Stimulated activated CD4-positive, alpha-beta T cell treated with anti-CD3 and anti-CD28 coated beads, Interleukin-15, amount 100 ng/mL, for 24 hours (primary cell): ENCODE measurements at places on chromosomes 1 and 21.

- DNase-seq = no peak
Observed at GRCh38 chr1:31658721-31659120, 14.0 kb upstream of the PEF1 start.

DNA sequence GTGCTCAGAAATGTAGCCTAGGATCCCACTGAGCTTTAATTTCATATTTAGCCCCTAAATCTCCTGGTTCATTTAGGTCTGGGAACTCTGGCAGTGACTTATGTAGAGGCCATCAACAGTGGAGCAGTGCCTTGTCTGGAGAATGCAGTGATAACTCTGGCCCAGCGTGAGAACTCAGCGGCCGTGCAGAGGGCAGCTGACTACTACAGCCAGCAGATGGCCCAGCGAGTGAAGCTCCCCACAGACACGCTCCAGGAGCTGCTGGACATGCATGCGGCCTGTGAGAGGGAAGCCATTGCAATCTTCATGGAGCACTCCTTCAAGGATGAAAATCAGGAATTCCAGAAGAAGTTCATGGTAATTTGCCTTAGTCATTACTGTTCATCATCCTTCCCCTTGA, 17.8 kb downstream of the GBP6 start:
- DNase-seq = no peak

DNA sequence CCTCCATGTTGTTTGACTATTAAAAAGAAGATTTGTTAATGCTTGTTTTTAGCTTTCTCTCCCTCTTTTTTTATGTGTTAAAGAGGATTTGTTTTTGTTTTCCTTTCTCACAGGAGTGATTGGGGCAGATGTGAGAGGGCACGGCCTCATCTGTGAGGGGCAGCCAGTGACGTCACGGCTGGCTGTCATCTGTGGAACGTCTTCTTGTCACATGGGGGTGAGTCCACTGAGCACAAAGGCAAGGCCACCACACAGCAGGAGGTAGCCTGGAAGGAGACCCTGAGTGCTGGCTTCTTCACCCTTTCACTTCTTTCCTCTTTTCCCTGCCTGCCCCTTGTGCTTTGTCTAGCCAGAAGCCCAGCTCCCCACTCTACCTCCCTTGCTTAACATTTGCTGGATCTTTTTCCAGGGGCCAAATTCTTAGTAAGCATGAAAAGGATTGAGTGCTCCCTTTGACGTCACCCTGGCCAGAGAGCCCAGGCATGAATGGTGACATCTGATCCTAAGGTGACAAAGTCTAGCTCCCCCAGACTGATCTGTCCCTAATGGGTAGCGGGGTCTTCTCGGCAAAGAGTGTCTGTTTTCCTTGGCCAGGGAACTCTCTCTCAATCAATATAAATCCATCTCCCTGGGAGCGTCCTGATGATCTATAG, 257.2 kb downstream of the FGGY start:
- DNase-seq = no peak

DNA sequence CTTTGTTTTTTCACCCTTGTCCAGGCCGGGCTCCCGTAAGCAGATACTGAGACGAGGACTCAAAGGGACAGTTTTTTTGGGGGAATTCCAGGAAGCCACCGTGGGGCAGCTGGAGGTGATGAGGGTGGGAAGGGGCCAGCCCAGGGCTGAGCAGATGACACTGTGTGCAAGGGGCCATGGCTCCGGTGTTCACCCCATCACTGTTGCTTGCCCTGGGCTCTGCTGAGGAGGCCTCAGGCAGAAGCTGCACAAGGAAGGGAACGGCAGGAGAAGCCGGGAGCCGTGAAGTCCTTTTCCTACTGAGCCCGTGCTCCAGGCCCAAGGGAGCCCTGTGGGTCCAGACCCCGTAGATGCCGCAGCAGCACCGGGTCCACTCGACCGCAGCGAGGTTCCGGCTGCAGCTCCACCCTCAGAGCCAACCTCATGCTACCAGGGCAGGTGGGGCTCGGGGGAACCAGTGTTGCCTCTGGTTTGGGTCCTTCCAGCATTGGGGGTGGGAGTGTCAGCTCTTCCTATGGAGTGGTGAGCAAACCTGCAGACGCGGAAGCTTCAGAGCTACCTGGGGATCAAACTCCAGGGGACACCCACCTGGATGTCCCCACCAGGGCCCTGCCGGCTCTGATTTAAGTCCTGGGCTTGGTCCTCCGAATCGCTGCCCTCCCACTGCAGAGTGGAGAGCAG, 4.3 kb upstream of the CALML6 start:
- no peak for DNase-seq

DNA sequence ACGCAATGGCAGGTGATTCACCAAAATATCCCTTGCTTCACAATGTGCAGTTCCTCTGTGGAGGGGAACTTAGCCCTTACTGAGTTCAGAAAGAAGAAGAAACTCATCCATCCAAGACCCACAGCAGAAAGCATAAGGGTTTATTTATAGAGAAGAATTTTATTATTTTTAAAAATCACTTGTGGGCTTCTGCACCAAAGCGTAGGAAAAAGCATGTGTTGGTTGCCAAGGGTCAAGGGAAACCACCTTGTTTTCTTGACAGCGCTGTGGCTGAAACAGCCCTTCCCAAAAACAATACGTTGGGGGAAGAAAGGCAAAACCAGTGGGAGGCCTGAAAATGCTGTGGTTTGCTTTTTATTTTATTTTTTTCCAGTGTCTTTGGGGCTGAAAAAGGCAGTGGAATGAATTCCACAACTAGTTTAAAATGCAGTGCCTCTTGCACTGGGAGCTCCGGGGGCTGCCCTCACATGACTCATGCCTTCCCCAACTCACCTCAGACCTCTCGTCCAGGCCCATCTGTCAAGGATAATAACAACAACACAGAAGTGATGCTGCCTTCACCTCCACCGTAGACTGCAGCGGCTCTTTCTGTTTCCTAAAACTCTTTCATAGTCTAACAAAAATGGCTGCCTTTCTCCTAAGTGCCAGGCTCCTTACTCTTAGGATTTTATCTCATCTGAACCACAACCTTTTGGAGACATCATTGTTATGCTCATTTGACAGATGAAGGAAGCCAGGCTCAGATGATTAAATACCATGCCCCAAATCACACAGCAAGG, 224.2 kb upstream of the JUN start:
- DNase-seq = peak; percentile 60

- no peak for DNase-seq
Observed at GRCh38 chr1:169812131-169812530, 17.4 kb upstream of the METTL18 start.

- DNase-seq = no peak
Observed at GRCh38 chr1:90881034-90881433, 140.8 kb downstream of the ZNF644 start.

GRCh38 chr1:241479294-241479693, 40.3 kb downstream of the FH start:
- no peak for DNase-seq

GRCh38 chr1:37290718-37291117, 183.7 kb upstream of the ZC3H12A start:
- DNase-seq = no peak

DNA sequence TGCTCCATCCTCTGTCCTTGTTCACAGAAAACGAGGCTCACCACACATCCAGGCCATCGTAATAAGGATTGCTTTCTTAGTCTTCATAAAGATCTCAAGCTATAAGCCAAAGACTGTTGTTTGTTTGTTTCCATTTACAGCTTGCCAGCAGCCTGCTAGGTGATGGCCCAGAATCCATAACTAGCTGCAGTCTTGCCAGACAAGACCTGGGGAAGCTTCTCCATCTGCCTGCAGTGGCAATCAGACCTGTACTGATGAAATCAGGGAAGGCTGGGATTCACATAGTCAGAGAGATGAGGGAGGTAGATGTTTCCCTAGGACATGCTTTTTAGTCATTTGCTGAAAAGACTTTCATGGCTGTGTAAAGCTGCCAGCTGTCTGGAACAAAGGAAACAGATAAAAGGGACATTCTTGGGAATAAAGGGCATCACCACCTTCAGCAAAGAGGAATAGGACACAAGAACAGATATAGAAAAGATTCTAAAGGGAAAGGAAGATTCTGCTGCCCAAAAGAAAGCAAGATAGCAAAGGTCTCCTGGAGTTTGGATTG, 51.0 kb downstream of the MT1HL1 start:
- DNase-seq = no peak

DNA sequence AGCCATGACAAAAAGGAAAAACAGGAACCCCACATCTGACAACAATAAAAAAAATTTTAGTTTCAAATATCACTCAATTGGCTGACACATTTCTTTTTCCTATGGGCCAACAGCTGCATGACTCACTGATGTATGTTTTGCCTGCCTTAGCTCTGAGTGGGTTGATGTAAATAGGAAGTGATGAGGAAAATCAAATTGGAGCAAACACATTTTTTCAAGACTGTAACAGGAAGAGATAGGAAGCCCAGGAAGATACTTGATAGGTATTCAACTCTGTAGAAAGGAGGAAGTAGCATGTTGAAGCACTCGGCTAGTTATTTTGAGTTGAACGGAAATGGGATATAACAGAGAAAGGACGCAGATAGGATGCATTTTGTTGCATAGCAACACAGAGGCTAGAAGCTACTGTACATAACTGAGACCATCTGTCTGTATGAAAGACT, 168.0 kb upstream of the NR5A2 start:
- DNase-seq = no peak

DNA sequence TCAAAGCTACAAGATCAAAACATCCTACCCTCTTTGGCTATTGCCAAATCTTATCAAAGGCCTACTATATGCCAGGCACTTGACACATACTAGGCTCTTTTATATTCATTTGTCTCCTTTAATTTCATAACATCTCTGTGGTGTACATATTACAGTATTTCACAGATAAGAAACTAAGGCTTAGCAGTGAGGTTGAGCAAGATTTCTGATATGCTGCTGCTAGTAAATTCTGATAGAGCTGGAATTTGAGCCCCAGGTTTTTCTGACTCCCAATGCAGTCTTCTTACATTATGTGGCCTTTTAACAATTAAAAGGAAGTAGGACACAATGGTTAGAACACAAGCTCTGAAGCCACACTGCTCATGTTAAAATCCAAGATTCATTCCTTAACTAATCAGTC, 16.8 kb downstream of the CCDC185 start:
- DNase-seq = no peak

- DNase-seq = peak; percentile 31
Observed at GRCh38 chr1:36359911-36360550, 25.7 kb downstream of the STK40 start.

DNA sequence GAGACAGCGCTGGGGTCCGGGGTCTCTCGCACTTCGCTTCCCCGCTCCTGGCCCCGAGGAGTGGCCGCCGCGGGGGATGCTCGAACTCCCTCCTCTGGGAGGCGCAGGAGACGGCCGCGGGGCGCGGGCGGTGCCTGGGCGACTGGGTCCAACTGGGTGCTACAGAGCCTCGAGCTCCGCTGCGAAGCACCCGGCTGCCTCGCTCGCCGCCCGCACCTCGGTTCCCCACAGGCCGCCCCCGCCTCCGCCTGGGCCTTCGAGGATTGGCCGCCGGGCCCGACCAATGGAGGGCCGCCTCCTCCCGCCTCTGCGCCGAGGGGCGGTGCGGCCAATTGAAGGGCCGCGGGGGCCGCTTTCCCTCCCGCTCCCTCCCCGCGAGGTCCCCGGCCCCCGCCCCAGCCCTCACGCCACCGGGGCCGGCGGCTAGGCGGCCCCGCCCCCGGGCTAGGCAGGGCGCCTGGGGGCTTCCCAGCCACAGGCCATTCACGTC, at the start of gene CNN3:
TSS of gene CNN3 (minus strand) at position 196 of the 490 bp plus-strand sequence. CDS start 216 bp downstream, outside the sequence.
- DNase-seq = peak; percentile 79

DNA sequence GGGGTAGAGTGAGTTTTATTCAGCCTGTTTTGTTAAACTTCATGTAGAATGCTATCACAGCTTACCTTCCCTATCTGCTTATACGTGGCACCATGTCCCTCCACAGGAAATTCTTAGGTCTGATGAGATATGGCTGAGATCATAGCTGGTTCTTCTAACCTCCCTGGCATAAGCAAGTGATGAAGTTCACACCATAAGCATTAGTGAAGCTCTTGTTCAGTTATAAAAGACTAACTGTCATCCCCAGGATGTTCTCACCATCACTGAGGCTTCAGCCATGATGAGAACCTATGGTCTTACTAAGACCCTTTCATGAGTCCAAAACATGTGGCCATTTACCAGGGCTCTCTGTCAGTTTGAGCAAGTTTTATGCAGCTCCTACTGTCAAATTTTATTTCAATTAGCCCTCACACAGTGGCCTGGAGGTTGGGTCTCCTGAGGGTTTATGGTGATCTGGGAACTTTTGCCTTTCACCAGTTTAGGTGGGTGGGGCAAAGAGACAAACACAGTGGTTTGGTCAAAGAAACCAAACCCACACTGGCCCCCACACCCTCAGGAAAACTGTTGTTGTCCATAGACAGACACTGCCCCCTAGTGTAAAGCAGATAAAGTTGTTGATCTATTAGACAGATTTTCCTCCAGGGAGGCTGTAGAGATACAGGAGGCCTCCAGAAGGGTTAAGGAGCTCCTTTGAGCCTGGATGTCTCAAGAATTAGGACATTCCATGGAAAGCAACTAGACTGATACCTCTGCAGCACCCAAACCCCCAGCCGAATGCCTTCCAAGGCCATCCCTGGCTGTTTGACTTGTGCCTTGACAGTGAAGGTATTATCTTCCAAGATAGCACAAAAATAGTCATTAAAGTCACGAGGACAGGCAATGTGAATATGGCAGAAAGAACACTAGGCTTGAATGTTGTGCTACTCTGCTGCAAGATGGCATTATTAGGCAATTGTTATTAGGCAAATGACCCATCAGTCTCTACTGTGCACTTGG, 5.0 kb downstream of the SLC22A15 start:
- no peak for DNase-seq

DNA sequence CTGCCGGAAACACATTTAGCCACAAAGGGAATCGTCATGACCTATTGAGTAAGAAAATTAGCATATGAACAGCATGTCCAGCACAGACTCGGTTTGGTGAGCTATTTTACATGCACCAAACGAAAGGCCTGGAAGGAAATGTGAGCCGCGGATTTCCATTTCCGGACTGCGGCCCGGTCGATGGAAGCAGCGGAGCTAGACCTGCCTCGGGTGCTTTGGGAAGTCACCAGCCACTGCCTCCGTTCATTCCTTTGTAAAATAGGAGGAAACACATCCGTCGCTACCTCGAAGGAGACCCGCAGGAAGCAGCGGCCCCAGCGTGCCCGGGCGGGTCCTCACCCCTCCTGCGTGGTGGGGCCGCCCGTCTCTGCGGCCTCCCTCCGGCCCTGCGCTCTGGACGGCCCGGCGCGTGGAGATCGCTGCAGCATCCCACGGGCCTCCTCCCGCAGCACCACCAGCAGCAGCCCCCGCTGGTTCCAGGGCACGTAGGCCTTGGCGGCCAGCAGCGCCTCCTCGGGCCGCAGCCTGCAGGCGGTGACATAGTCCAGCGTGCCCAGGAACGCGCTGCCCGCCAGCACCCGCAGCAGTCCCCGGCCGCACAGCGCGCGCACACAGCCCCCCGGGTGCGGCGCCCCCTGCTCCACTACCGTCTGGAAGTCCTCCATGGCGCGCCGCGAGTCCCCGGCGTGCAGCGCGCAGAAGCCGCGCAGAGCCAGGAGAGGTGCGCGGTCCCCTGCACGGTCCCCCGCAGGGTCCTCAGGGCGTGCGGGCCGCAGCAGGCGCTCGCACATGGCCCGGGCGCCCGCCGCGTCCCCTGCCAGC, 12.1 kb downstream of the TTC34 start:
- DNase-seq = no peak
